ENCODE measurements at places on chromosomes 1 and 21. TPM values are rescaled to one million over a fixed set of nuclear protein-coding genes. Genes with fewer than 3 reads are reported as not detected.

DNA sequence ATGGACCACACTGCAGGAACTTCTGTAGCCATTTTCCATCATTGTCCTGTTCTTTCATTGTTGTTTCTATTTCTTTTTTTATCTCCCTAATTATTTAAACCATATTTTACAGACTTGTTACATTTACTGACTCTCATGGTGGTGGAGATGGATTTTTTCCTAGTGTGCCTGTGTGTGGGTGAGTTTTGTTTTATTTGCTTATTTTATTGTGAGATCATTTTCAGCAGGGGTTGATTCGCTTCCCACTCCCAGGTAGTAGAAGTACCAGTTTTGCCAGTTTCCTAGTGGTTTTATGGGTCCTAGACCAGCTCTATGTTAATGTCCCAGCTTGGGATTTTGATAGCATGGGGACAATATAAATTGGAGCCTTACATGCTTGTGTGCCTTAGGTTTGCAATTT is 80.0 kb upstream of the BACH1 start:
- H3K36me3 ChIP-seq, result no peaks in the 10 kb centered on the region
- H3K27me3 ChIP-seq, result no peaks in the 10 kb centered on the region
- H3K27ac ChIP-seq, result no peak overlapping the region
- H3K4me3 ChIP-seq, result no peak overlapping the region
- no peaks in the 10 kb centered on the region for H3K4me1 ChIP-seq

DNA sequence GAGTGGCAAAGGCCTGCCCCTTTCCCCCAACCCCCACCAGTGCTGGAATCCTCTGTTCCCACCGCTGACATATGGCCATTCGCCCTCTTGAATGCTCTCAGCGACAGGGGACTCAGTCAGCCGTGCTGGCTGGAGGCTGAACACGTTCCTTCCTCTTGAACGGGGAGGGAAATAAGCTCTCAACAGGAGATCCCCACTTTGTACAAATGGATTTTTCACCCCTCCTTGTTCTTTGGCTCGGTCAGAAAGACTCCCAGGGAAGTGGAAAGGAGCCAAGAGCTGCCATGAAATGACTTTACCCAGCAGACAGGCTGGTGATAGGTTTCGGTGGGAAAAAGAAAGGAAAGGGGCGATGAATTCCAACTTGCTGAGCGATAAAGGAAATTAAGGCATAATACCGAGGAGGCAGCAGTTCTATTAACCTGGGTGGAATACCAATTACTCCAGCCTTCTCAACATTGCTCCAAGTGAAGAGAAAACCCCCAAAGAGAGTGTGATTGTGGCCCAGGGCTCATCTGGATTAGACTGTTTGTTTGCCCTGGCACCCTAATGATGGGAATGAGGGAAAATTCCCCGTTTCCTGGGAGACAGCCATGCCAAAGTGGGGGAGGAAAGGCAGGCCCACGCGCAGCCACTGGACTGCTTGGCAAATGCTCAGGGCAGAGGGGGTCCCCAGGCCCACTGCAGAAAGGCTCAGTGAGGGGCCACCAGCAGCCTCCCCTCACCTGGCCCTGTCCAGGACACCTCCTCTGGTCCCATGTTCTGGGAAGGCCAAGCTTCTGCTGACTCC is 23.9 kb downstream of the LRP8 start:
- peaks cover 24% of the 10 kb centered on the region for H3K36me3 ChIP-seq
- no peak for DNase-seq
- H3K4me1 ChIP-seq, result peaks cover 27% of the 10 kb centered on the region
- no peak overlapping the region for H3K4me3 ChIP-seq
- H3K27me3 ChIP-seq, result no peaks in the 10 kb centered on the region

DNA sequence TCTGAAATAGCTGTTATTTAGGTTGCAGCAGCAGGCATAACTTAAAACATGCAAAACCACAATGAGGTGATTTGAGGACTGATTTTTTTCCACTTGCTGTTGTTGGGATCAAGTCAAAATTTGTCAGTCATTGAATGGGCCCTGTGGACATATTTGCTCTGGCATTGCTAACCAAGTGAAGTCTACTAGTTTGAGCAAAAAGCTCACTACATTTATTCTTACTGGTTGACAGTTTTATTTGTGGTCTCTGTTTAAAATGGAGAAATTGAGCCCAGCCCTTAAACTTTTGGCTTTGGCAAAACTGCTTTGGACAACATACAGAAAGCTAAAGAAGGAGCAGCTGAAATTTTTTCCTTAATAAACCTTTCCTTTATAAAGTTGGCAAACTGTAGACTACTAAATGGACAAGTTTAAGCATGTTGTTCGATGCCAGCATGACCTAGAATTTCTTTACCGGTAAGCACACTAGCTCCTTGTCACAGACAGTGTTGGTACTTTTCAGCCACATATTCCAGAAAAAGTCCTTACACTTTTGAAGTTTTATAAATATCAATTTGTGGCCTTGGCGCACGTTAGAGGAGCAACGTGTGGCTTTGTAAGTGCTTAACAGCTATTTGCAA is 234.6 kb downstream of the USP25 start:
- no peak overlapping the region for H3K4me3 ChIP-seq
- no peaks in the 10 kb centered on the region for H3K27me3 ChIP-seq
- no peaks in the 10 kb centered on the region for H3K36me3 ChIP-seq
- H3K4me1 ChIP-seq, result no peaks in the 10 kb centered on the region

DNA sequence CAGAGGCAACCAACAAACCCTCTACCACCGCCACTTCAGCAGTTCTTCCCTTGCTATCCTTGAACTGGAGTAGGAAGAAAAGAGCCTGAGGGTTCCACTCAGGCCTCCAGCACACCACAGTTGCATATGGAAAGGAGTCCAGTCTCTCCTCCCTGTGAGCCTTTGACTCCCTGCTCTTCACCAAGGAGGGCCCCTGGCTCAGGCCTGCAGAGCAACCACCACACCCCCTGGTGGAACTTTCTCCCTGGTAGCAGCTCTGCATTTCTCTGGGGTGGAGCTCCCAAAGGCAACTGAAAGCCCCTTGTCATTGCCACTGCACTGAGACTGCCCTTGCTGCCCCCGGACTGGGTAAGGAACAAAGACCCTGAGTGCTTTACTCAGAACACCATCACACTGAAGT is 1021.5 kb upstream of the ADGRL2 start:
- H3K36me3 ChIP-seq, result no peaks in the 10 kb centered on the region
- no peak overlapping the region for H3K4me3 ChIP-seq
- H3K27ac ChIP-seq, result no peak overlapping the region
- no peaks in the 10 kb centered on the region for H3K27me3 ChIP-seq

- H3K4me1 ChIP-seq, result no peaks in the 10 kb centered on the region
- H3K27me3 ChIP-seq, result no peaks in the 10 kb centered on the region
- no peak for DNase-seq
Observed at GRCh38 chr1:218829097-218829496, 344.6 kb upstream of the LYPLAL1 start.

DNA sequence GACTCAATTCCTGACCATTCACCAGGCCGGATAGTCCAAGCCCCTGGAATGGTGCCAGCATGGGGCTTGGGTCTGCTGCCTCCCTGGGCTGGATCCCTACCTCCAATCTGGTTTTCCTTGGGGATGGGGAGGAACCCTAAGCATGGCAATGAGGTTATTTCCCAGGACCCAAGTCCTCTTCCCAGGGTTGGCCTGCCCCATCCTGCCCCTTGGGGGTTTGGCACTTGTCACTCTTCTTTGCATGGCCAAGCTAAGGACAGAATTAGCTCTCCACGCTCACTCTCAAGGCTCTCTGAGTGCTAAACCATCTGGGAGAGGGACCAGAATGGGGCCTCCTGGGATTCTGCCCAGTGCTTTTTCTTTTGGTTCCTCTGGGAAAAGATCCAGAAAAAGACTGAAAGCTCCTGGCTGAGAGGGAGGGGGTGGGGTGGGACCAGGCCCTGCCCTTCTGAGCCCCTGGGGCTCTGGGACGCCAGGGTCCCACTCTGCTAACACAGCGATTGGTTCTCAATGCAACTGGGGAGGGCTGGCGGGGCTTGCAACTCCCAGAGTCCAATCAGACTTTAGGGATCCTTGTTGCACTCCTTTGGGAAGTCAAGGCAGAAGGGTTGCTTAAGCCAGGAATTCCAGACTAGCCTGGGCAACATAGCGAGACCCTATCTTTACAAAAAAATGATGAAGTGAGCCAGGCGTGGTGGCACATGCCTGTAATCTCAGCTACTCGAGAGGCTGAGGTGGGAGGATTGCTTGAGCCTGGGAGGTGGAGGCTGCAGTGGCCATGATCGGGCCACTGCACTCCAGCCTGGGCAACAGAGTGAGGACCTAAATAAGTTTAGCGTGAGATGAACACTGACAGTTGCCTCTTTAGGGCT is 52.7 kb downstream of the DHRS3 start:
- peaks cover 66% of the 10 kb centered on the region for H3K36me3 ChIP-seq
- no peaks in the 10 kb centered on the region for H3K4me1 ChIP-seq
- no peak overlapping the region for H3K27ac ChIP-seq
- no peak overlapping the region for H3K4me3 ChIP-seq
- H3K27me3 ChIP-seq, result no peaks in the 10 kb centered on the region

DNA sequence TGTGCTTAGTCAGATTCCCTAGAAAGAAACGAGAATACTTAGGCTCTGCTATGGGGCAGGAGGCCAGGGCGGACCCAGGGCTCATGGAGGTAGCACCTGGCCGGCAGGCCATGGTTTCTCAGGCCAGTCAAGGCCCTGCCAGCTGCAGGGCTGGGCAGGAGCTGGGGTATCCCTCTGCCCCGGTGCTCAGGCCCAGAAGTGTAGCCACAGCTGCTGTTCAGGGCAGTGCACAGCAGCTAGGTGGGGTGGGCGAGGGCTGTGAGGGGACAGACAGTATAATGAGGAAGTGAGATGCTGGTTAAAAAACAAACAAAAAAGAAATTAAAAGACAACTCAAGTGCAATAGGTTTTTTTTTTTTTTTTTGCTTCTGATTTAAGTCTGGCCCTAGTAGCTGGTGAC is 34.0 kb upstream of the EDN2 start:
- DNase-seq, result no peak
- no peaks in the 10 kb centered on the region for H3K27me3 ChIP-seq
- H3K27ac ChIP-seq, result no peak overlapping the region
- H3K36me3 ChIP-seq, result peaks cover 2% of the 10 kb centered on the region
- H3K4me1 ChIP-seq, result no peaks in the 10 kb centered on the region
- H3K4me3 ChIP-seq, result no peak overlapping the region

GRCh38 chr1:77704736-77705135 is 22.3 kb upstream of the ZZZ3 start:
- H3K36me3 ChIP-seq, result peaks cover 22% of the 10 kb centered on the region
- no peak overlapping the region for H3K27ac ChIP-seq
- H3K4me3 ChIP-seq, result no peak overlapping the region
- peaks cover 2% of the 10 kb centered on the region for H3K4me1 ChIP-seq

Gene SMIM1
- not detected for total RNA-seq

Gene ADAMTSL4
- total RNA-seq, result not detected

Gene NUP210L
- 0.08 TPM for total RNA-seq

Gene PLEKHO1
- total RNA-seq, result 154 TPM

All from activated CD8-positive, alpha-beta T cell treated with anti-CD3 and anti-CD28 coated beads, Interleukin-2, amount 10 ng/mL, durations not matched to agents 7 days and 5 days (primary cell).